ENCODE measurements at places on chromosomes 7 and 10.
A peak's percentile ranks its signal among the peaks of the same experiment; 100 is the strongest.

GRCh38 chr10:95517536-95518454 lies 43.4 kb downstream of the SORBS1 start:
- peak; percentile 79 for DNase-seq

GRCh38 chr10:92290076-92290836 lies 622 bp downstream of the CPEB3 start:
- DNase-seq: peak; percentile 49

- no peak for DNase-seq
Measured at GRCh38 chr7:140200061-140200989, 23.5 kb upstream of the KDM7A start.

DNA sequence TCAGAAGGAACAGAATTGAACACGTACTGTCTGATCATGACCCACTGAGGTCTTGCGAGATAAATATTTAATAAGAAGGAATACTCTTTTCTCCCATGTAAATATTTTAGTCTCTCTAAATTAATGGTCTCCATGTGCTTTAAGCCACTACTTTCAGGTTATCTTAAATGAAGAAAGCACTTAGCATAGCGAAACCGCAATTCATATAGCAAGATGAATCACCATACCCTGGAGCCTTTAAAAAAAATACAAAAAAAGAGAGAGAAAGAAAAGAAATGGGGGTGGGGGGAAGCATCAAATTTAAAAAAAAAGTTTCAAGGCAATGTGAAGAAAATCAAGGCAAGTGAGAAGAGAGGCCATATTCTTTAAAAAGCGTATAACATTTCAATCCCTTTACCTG lies 82.5 kb downstream of the CTTNBP2 start:
- DNase-seq: no peak

DNA sequence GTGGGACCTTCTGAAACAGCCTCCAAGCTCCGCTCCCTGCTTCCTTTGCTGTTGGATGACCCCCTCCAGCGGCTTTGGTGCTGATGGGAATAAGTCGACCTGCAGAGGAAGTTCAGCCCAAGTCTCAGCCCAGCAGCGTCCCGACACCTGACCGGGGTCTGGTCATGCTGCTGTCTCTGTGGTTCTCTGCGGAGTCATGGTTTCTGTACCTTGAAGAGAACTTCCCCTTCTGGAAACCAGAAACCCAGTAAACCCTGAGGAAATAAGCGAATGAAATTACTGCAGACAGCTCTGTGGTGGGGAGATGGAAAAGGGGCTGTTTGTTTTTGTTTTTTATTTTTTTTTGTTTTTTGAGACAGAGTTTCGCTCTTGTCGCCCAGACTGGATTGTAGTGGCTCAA lies 18.3 kb upstream of the ZNF12 start:
- no peak for DNase-seq

DNA sequence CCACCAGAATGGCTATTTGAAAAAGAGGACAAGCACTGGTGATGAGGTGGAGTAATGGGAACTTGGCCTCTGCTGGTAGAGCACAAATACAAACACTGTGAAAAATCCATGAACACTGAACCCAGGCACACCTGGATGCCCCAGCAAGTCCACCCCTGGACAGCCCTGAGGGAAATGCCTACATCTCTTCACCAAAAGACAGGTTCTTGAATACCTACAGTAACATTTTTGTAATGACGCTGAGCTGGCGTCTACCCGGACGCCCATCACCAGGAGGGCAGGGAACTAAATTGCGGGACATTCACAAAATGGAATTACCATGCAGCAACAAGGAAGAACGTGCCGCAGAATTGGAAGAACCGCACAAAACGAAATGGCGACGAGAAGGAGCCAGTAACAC lies 70.5 kb downstream of the GNA12 start:
- DNase-seq: no peak

GRCh38 chr10:7318836-7319235 lies 92.0 kb downstream of the SFMBT2 start:
- no peak for DNase-seq

DNA sequence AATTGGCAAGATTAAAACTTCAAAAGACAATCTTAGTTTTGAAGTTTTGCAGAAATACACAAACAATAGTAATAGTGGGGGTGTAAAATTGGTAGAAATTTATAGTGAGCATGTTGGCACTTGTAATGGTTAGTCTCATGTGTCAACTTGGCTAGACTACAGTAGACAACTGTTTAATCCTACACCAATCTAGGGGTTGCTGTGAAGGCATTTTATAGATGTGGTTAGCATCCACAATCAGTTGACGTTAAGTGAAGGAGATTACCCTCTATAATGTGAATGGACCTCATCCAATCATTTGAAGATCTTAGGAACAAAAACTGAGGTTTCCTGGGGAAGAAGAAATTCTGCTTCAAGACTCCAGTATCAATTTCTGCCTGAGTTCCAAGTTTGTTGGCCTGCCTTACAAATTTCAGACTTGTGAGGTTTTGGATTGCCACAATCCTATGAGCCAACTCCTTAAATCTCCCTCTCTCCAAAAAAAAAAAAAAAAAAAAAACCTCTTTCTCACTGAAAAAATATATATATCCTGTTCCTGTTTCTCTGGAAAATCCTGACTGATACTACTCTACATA lies 531.6 kb upstream of the IGFBP3 start:
- DNase-seq: no peak

DNA sequence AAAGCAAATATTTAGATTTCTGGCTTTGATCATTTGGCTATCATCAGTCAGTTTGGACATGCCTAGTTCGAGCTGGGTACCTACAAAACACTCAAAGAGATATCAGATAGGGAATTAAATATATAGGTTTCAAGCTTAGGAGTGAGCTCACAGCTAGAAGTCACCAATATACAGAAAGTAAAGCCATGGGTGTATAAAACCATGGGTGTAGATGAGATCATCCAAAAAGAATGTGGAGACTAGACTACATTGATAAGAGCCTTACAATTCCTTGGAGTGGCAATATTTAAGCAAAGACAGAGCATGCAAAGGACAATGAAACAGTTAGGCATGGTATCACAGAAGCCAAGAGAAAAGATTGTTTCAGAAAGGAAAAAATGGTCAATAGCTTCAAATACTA lies 7.2 kb upstream of the RALA start:
- DNase-seq: no peak

DNA sequence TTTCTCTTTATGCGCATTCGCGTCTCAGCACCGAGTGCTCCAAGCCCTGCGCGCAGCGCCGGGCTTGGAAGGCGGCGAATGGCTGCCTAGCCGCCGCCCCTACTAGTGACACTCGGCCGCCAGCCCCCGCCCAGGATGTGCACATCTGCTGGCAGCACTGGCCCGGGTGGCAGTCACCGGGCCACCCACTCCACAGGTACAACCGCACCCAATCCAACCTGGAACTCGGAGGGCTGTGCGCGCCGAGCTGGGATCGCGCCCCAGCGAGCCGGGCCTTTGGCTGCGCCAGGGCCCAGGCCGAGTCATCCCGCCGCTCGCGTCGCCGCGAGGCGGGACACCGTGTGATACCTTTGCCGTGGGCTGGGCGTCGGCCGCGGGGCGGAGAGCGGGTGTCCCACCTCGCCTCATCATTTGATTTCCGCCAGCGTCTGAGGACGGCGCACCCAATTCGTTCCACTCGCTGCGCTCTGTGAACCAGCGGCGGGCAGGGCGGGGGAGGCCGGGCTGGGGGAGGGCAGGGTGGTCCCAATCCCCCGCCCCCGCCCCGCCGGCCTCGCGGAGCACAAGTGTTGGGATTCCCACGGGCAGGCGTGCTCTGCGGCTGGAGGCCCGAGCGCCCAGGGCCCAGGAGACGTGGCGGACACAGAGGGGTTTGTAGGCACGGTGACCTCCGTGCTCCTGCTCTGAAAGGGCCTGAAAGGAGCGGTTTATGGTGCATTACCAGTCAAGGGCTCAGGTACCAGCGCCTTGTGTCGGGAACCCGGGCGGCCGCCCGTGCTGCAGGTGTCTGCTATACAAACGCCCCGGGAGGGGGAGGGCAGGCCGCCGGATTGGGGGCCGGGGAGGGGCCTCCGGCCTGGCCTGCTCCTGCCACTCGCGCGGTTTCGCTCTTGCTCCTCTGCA lies 17.8 kb upstream of the PTF1A start:
- DNase-seq: no peak
